ENCODE measurements at places on chromosomes 6 and 20. TPM values are rescaled to one million over a fixed set of nuclear protein-coding genes. Genes with fewer than 3 reads are reported as not detected.

LCA5 gene
- total RNA-seq: 10.1 TPM

PTGIS gene
- total RNA-seq: 33.6 TPM

SCGN gene
- not detected for total RNA-seq

TCP11 gene
- 0.72 TPM for total RNA-seq

- no peak overlapping the region for H3K4me3 ChIP-seq
- no peak overlapping the region for H3K27ac ChIP-seq
- H3K4me1 ChIP-seq: no peaks in the 10 kb centered on the region
- DNase-seq: no peak
- H3K27me3 ChIP-seq: peaks cover 20% of the 10 kb centered on the region
These were observed 159.2 kb downstream of the RPS12 start for GRCh38 chr6:132973514-132973993.

DNA sequence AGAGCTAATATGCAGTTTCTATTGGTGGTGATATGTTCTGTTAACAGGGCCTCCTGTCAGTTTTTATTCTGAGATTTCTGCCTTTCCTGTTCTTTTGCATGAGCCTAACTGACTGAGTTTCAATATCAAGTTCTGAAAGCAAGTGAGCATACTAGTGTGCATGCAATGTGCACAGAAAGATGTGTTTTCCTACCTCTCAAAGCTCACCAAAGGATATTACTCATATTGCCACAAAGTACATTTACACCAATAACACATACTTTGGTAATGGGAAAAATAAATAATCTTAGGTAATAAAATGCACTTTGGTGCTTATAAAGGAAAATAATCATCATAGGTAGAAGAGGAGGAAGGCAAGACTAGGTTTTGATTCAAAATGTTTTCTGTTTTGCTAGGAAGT lies 195.0 kb downstream of the KHDC1L start:
- H3K36me3 ChIP-seq: no peaks in the 10 kb centered on the region
- H3K4me3 ChIP-seq: no peak overlapping the region
- H3K27me3 ChIP-seq: no peaks in the 10 kb centered on the region
- DNase-seq: no peak

DNA sequence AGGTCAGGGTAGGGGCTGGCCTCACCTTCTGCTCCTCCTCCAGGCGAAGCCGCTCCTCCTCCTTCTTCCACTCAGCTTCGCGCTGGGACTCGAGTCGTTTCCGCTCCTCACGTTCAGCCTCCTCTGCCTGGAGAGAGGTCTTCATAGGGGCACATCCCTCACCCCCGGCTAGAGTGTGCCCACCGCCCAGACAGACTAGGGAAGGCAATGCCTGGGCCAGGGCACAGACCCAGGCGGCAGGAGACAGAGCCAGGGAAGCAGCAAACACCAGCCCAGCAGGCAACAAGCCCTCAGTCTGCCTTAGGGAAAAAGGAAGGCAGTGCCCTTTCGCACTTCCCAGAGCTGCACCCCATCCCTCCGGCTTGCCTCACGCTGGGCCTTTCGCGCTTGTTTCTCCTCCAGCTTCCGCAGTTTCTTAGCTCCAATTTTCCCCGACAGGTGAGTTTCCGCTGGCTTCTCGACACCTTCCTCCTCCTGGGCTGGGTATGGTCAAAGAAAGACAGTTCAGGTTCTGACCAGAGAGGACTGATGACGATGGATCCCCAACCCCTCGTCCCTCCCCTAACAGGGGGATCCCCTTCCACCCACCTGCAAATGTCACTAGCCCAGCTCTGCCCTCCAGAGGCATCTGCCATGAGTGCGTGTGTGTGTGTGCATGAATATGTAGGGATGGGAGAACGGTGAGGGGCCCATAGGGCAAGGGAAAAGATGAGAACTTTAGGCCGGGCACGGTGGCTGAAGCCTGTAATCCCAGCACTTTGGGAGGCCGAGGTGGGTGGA lies 4.3 kb downstream of the DDRGK1 start:
- peaks cover 39% of the 10 kb centered on the region for H3K36me3 ChIP-seq
- peak; percentile 52 for DNase-seq
- H3K4me3 ChIP-seq: no peak overlapping the region
- H3K27me3 ChIP-seq: no peaks in the 10 kb centered on the region
- H3K27ac ChIP-seq: no peak overlapping the region

DNA sequence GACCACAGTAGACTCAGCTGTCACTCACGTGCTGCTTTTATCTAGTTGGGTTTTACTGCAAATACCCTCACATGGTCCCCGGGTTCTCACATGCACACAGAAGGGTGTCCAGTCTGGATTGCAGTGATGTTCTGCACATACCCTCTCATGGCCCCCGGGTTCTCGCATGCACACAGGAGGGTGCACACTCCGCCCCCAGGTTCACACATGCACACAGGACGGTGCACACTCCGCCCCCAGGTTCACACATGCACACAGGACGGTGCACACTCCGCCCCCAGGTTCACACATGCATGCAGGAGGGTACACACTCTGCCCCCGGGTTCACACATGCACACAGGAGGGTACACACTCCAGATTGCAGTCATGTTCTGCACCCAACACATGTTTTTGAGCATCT lies 224.3 kb downstream of the ERMARD start:
- no peaks in the 10 kb centered on the region for H3K4me1 ChIP-seq
- H3K36me3 ChIP-seq: no peaks in the 10 kb centered on the region
- DNase-seq: peak; percentile 38
- no peak overlapping the region for H3K27ac ChIP-seq

GRCh38 chr20:3980260-3981131 lies 34.9 kb downstream of the RNF24 start:
- H3K4me3 ChIP-seq: peak overlapping the region; percentile 64
- peak; percentile 64 for DNase-seq
- peaks cover 8% of the 10 kb centered on the region for H3K36me3 ChIP-seq
- H3K27ac ChIP-seq: peak overlapping the region; percentile 94
- H3K27me3 ChIP-seq: no peaks in the 10 kb centered on the region

GRCh38 chr20:21342656-21343345 lies 39.7 kb downstream of the XRN2 start:
- no peaks in the 10 kb centered on the region for H3K4me1 ChIP-seq
- H3K27ac ChIP-seq: no peak overlapping the region
- no peak overlapping the region for H3K4me3 ChIP-seq
- no peaks in the 10 kb centered on the region for H3K27me3 ChIP-seq

DNA sequence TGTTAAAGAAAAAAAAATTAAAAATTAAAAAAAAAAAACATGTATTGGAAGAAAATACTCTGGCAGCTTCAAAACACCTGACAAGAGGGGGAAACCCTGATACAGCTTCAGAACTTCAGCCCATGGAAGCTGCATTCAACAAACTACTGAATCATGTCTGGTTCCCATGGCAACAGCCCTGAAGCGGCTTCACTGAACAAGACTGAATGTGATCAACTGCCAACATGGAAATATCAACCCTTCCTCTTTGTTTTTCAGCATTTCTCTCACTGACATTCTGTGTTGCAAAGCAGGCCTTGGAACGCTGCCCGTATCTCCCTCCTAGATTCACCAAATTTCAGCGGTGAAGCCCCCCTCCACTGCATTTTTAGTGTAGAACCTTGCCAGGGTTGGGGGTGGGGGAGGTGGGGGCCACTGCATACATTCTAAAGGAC lies 91.3 kb upstream of the SHLD1 start:
- DNase-seq: peak; percentile 45
- H3K4me1 ChIP-seq: peaks cover 31% of the 10 kb centered on the region
- H3K4me3 ChIP-seq: peak overlapping the region; percentile 25
- H3K27ac ChIP-seq: peak overlapping the region; percentile 79

GRCh38 chr6:158143700-158144099 lies 24.4 kb downstream of the SERAC1 start:
- no peak overlapping the region for H3K4me3 ChIP-seq
- peak overlapping the region; percentile 1 for H3K27ac ChIP-seq
- no peaks in the 10 kb centered on the region for H3K27me3 ChIP-seq
- DNase-seq: peak; percentile 51

- peaks cover 36% of the 10 kb centered on the region for H3K36me3 ChIP-seq
- H3K27ac ChIP-seq: peak overlapping the region; percentile 92
- H3K4me1 ChIP-seq: peaks cover 14% of the 10 kb centered on the region
These were observed 512 bp downstream of the TAP1 start for GRCh38 chr6:32852844-32853540.

GRCh38 chr6:42104804-42105125 lies 37.7 kb downstream of the C6orf132 start:
- H3K27me3 ChIP-seq: no peaks in the 10 kb centered on the region
- peaks cover 21% of the 10 kb centered on the region for H3K4me1 ChIP-seq
- no peak for DNase-seq
- no peaks in the 10 kb centered on the region for H3K36me3 ChIP-seq

- H3K36me3 ChIP-seq: no peaks in the 10 kb centered on the region
- DNase-seq: no peak
- H3K4me1 ChIP-seq: peaks cover 19% of the 10 kb centered on the region
- H3K27ac ChIP-seq: no peak overlapping the region
- H3K27me3 ChIP-seq: no peaks in the 10 kb centered on the region
- no peak overlapping the region for H3K4me3 ChIP-seq
These were observed 54.3 kb downstream of the SLC23A2 start for GRCh38 chr20:4946986-4947385.

- H3K4me1 ChIP-seq: no peaks in the 10 kb centered on the region
- no peaks in the 10 kb centered on the region for H3K27me3 ChIP-seq
- DNase-seq: no peak
- H3K4me3 ChIP-seq: no peak overlapping the region
- H3K27ac ChIP-seq: no peak overlapping the region
These were observed 329.0 kb downstream of the ESR1 start for GRCh38 chr6:152136449-152136825.

- H3K36me3 ChIP-seq: no peaks in the 10 kb centered on the region
- H3K27me3 ChIP-seq: no peaks in the 10 kb centered on the region
- DNase-seq: no peak
- H3K4me3 ChIP-seq: no peak overlapping the region
- no peaks in the 10 kb centered on the region for H3K4me1 ChIP-seq
- no peak overlapping the region for H3K27ac ChIP-seq
These were observed 35.5 kb downstream of the UBD start for GRCh38 chr6:29524044-29524443.

- H3K27ac ChIP-seq: no peak overlapping the region
- H3K4me1 ChIP-seq: peaks cover 5% of the 10 kb centered on the region
- no peaks in the 10 kb centered on the region for H3K27me3 ChIP-seq
- no peak for DNase-seq
- no peaks in the 10 kb centered on the region for H3K36me3 ChIP-seq
- H3K4me3 ChIP-seq: no peak overlapping the region
These were observed 10.2 kb downstream of the MYO6 start for GRCh38 chr6:75759207-75759606.

DNA sequence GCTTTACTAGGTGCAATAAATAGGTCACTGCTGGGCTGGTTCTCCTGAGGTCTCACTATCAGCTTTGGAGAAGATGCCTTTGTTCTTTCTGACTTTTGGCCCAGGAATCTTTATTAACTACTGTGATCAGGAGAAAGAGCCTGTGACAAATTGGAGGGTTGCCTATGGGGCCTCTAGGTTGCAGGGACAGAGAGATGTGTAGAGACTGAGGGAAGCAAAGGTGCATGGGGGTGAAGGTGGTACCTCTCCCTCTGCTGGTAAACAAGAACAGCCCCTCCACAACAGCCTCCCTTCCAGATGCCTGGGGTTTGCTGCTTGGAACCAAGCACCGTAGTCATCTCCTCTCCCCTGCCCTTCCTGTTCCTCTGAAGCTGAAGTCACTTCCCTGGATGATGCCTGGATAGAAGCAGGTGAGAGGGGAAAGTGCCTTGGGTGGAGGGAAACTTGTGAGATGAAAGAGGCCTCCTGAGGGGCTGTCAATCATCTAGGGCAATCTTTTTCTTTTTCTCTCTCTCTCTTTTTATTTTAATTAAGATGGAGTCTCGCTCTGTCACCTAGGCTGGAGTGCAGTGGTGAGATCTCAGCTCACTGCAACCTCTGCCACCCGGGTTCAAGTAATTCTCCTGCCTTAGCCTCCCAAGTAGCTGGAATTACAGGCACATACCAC lies 57.4 kb upstream of the DUSP22 start:
- peaks cover 8% of the 10 kb centered on the region for H3K4me1 ChIP-seq
- no peaks in the 10 kb centered on the region for H3K27me3 ChIP-seq
- peak; percentile 10 for DNase-seq
- no peak overlapping the region for H3K4me3 ChIP-seq

DNA sequence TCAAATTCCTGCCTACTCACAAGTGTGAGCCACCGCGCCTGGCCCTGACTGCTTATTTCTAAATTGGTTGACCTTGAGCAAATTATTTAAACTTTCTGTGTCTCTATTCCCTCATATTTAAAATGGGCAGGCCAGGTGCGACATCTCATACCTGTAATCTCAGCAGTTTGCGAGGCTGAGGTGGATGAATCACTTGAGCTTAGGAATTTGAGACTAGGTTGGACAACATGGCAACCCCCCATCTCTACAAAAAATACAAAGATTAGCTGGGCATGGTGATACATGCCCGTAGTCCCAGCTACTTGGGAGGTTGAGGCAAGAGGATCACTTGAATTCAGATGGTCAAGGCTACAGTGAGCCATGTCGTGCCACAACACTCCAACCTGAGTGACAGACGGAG lies 26.5 kb downstream of the DCBLD1 start:
- peaks cover 51% of the 10 kb centered on the region for H3K4me1 ChIP-seq
- no peaks in the 10 kb centered on the region for H3K27me3 ChIP-seq
- no peak for DNase-seq

DNA sequence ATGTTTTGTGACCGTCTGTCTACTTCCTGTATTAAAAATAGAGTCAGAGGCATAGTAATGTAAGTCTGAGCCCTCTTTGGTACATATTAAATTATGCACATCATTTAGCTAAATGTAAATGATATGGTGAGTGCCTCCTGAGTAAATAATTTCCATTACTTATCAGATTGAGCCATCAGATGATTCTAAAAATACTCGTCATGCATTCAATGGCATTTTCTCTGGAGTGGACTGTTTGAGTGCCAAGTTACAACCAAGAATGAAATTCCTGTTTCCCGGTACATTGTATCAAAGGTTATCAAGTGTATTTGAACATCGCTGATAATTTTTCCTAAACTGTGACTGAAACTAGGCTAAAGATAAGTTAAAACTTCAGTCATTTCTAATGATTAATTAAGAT lies 81.0 kb downstream of the AKAP7 start:
- H3K27me3 ChIP-seq: no peaks in the 10 kb centered on the region
- H3K27ac ChIP-seq: no peak overlapping the region
- no peaks in the 10 kb centered on the region for H3K4me1 ChIP-seq
- no peaks in the 10 kb centered on the region for H3K36me3 ChIP-seq
- H3K4me3 ChIP-seq: no peak overlapping the region

DNA sequence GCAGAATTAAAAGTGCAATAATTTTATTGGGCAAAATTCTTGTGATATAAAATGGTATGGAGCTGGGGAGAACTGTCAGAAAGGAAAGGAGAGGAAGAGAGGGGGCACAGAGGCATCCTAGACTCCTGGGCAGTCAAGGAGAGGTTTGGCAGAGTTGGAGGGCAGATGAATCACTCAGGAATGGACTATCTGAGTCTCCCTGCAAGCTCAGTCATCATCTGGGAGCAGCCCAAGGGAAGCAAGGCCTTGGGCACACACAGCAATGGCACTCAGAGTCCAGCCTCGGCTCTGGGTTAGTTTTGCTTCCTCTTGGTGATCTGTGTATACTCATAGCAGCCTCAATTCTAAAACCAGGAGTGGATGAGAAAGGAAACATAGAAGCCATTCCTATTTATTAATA lies 67.2 kb downstream of the SLC22A1 start:
- H3K36me3 ChIP-seq: no peaks in the 10 kb centered on the region
- H3K4me3 ChIP-seq: no peak overlapping the region
- no peaks in the 10 kb centered on the region for H3K27me3 ChIP-seq

GRCh38 chr6:36493859-36494258 lies 51.1 kb downstream of the KCTD20 start:
- peaks cover 5% of the 10 kb centered on the region for H3K4me1 ChIP-seq
- no peaks in the 10 kb centered on the region for H3K27me3 ChIP-seq
- H3K27ac ChIP-seq: no peak overlapping the region
- no peak overlapping the region for H3K4me3 ChIP-seq
- peak; percentile 19 for DNase-seq
- peaks cover 51% of the 10 kb centered on the region for H3K36me3 ChIP-seq

Measured in osteoblast (primary cell).